Frontal cortex (tissue), 4 donors: ENCODE measurements at places on chromosomes 2 and 18. TPM values are rescaled to one million over a fixed set of nuclear protein-coding genes. Genes with fewer than 3 reads are reported as not detected.

DNA sequence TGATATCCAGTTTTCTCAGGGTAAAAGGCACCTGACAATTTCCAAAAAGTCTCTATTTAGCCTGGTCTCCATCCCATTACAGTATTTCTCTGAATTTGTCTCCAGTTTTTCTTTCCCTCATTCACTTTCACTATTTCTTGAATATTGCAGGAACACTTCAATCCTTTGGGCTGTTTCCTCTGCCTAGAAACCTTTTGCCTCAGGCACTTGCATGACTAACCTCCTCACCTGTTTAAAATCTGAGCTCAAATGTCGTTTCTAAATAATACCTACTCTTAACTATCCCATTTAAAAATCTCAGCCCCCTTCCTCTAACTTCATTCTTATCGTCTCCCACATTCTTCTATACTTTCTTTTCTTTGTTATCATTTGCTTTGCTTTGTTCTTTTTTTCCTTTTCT lies 9.0 kb downstream of the SCN2A start:
- DNase-seq = no peak

- no peak for DNase-seq
Measured at GRCh38 chr18:43078478-43079092, 36.9 kb downstream of the RIT2 start.

DNA sequence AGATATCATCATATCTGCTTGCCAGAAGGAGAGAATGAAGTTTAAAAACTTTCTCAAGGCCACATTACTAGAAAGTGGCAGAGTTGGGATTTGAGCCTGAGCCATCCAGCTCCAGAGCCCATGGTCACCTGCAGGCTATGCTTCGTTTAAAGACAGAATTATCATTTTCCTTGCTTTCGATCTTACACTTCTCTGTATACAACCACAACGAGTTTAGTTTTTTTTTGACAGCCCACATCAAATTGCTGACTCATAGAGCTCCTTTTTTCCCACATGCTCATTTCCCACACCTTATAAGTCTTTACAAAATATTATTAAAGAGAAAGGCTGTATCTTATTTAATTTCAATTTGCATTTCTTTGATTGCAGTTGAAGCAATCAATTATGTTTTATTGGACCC lies 6.5 kb downstream of the PLEK start:
- DNase-seq = no peak

GRCh38 chr2:18803141-18803939 lies 214.0 kb upstream of the NT5C1B start:
- no peak for DNase-seq

DNA sequence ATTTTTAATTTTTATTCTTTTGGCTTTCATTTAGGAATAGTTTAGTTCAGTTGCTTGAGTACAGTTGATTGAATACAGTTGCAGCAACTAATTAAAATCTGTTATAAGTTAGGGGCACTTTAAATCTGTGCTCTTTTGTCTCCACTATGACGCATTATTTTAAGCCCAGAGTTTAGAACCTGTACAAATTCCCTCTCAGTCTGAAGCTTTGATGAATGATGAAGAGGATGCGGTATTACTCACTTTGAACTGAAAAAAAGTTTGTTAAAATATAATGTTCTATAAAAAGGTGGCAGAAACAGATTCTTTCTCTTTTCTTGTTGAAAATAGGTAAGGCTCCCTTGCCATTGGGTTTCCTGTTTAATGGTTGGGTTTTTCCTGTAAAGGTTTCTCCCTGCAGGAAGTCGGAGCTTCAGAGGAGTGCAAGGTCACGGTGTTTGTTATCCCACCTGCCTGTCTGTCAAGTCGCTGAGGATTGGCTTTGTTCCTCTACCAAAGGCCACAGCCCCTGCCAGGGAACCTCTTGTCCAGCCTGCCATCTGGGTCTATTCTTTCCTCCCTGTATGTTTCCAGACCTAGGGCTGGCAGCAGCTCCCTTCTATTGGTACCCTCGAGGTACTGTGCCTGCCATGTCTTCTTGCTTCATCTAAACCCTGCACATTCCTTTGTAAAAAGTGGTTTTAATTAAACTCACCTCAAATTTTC lies 43.8 kb upstream of the FN1 start:
- DNase-seq = no peak

DNA sequence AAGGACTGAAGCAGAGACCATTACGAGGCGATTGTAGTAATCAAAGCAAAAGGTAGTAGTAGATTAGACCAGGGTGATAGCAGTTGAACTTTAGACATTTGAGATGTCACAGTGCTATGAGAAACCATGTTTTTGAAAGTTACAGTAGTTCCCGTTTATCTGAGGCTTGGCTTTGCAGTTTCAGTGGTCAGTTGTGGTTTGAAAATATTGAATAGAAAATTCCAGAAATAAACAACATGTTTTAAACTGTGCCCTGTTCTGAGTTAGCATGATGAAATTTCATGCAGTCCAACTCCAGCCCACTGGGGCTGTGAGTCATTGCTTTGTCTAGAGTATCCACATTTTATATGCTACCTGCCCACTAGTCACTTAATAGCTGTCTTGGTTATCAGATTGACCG lies 47.5 kb downstream of the ZNF638 start:
- DNase-seq = no peak

DNA sequence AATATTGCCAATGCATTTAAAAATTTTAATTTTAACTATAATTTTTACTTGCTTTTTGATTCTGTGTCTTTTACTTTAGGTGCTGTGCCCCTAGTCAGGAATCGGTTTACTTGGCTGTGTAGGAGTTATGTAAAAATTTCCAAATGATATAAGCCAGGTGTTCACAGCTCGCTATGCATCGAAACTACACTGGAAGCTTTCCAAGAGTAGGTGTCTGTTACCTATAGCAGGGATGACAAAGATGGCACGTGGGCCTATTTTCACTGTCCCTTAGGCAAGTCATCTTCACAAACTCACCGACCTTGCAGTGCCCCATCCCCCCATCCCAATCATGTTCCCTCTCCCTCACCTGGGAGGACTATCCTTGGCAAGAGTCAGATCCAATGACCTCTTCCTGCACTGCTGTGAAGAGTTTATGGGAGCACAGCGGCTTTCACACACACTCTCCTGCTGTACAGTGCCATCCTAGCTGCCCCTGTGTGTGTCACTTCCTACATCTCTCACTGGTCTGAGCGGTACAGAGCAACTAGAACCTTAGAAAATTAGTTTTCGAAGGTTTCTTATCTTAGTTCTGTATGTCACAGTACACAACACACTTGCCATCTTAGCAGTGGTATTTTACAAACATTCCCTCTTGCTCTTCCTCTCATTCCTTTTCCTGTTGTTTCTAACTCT lies 49.2 kb upstream of the NAB1 start:
- no peak for DNase-seq

DNA sequence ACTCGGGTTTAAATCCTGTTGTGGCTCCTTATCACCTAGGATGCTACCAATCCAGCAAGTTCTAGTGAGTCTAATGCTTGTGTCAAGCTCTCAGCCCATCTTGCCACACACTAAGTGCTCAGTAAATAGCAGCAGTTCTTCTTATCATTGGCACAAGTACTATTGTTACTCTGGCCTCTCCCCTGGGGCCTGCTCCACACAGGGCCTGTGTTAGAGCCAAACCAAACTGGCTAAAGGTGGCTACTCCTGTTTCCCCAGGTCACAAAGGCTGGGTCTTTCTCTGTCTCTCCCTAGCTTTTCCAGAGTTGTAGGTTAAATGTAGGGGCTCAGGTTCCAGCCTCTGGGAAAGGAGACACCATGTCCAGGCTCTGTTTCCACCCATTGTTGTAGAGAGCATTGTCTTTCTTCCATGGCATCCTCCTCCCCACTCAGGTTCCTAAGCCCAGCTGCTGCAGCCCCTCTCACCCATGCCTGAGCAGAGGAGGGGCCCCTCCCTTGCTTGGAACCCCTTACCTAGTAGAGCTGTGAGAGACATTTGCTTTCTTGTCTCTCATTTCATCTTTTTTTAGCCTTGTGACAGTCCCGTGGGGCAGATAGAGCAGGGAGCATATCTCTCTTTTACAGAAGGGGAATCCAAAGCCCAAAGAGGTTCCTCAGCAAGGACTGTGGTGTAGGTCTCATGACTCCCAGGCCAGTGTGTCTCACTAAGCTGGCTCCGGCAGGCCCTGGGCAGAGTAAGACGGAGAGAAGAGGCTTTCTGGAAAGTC lies 56.4 kb upstream of the OTOF start:
- no peak for DNase-seq

- DNase-seq = no peak
Measured at GRCh38 chr18:59096098-59096789, 43.4 kb upstream of the SEC11C start.

GRCh38 chr2:11093467-11093866 lies 61.8 kb upstream of the SLC66A3 start:
- DNase-seq = no peak

- no peak for DNase-seq
Measured at GRCh38 chr2:196851088-196851487, 41.9 kb upstream of the C2orf66 start.

DNA sequence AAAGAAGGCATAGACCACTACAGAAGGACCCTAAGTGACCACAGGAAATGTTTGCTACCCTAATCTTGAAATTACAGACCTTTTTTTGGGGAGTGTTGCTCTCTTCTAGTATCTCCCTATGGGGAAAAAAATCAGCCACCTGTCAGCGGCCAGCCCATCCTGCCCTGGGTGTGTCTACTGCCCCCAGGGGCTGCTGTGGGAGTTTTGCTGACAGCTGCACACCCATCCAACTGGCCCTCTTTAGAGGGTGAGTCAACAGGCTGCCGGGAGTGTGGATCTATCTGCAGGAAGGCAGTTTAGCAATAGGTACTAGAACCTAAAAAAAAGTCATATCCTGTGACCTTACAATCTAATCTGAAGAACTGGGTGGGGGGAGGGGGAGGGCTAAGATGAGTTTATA lies 796 bp upstream of the DYSF start:
- no peak for DNase-seq

- no peak for DNase-seq
Measured at GRCh38 chr2:45891719-45892424, 240.4 kb downstream of the PRKCE start.

DNA sequence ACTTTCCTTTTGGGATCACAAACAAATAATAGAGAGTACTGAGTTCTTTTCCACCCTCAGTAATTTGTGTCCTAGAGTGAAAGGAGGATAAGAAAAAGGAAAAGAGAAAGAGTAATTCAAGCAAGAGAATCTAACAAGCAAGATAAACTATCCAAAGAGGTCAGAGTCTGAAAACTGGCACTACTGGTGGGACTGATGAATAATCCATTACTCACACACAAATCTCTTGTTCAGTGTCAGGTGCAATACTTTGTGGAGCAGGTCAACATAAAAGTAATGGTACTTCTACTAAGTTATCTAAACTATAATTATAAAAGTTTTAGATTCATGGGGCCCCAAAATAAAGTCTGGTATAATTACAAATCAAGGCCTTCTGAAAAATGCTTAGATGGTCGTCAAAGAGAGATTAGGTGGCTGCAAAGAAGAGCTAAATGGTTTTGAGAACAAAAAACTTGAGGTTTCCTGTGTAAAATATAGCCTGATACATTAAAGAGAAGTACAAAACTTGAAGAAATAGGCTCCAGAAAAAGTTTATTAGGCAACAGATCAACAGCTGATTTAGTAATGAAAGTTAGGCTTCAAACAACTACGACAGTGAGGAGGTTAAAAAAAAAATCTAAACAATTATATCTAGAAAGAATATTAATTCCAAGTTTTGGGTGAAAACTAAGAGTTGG lies 109.4 kb downstream of the BAZ2B start:
- DNase-seq = no peak

GRCh38 chr2:176099159-176099727 lies 352 bp upstream of the HOXD12 start:
- DNase-seq = no peak

DNA sequence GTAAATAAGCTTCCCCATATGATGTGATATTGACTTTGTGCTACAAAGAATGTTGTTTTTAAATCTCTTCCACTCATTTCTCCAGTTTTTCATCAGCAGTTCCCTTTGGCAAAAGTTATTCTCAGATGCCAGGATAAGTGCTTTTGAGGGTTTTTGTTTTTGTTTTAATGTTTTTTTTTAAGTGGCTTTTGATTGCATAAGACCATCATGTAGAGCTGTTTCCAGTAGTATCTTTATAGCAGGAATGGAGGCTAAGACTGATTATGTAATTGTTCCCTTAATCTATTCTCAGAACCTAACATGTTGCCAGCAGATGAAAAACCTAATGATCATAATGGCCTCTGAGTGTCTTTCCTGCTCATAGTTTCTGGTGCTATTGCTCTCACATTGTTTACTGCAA lies 77.9 kb downstream of the CABLES1 start:
- no peak for DNase-seq

GRCh38 chr2:182618672-182619079 lies 97.4 kb upstream of the DNAJC10 start:
- no peak for DNase-seq

DNA sequence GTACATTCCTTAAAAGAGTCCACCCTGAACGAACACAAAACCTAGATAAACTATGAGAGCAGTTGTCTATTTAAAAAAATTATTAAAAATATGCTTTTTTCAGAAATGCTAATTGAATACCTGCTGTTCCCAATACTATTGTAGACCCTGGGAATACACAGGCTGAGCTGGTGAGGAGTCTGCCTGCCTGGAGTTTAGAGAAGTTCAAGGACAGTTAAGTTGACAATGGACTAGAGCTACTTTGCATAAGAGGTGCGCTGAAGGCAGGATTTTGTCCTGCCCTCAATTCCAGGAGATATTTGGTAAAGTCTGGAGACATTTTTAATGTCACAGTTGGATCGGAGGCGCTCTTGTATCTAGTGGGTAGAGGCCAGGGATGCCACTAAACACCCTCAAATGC lies 110.2 kb downstream of the SETBP1 start:
- no peak for DNase-seq

DNA sequence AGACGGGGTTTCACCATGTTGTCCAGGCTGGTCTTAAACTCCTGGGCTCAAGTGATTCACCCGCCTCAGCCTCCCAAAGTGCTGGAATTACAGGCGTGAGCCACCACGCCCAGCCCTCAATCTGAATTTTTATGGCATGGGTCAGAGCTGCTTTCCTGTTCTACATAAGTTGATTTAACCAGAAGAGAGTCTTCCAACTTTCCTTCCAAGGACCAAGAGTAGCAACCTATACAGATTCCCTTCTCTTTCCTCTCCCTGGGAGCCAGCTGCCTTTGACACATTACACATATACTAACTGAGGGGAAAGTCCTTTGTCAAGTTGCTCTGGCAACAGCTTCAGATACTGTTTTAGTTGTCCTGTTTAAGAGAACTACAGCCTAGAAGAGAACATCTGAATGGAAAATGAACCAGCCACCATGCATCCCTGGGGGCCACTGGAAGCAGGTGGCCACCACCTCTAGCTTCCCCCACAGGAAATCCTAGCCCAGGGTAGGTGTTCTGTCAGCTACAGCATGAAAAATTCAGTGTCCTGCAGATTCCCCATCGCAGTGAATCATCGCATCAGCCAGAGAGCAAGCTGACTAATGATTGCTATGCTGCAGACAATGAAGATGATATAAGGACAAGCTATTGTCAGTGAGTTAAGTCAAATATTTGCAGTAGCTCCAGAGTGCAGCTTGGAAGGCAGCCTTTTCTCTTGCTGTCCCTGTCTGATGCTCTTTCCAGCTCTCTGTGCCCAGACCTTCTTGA lies 62.9 kb downstream of the POMC start:
- DNase-seq = no peak

Gene PLGLB2
- 0.41 TPM for total RNA-seq

Gene TXNL4A
- total RNA-seq = 39.1 TPM

Gene LYPD6B
- 4.5 TPM for total RNA-seq

Gene PPP1R1C
- total RNA-seq = under 0.01 TPM

Gene MOCOS
- 0.41 TPM for total RNA-seq

Gene RAD51AP2
- 0.82 TPM for total RNA-seq

Gene B3GNT7
- 0.82 TPM for total RNA-seq

Gene MYL1
- not detected for total RNA-seq

Gene PLCL1
- total RNA-seq = 32.6 TPM

Gene RDH14
- total RNA-seq = 25.7 TPM

Gene UPP2
- 1.6 TPM for total RNA-seq

Gene PSMG2
- total RNA-seq = 67.7 TPM

Gene RAB6C
- 0.41 TPM for total RNA-seq

Gene SCYGR4
- total RNA-seq = not detected

Gene SH3BP4
- 6.5 TPM for total RNA-seq
